K562 (cell line): ENCODE measurements at places on chromosomes 1 and 21. TPM values are rescaled to one million over a fixed set of nuclear protein-coding genes. Genes with fewer than 3 reads are reported as not detected.
A peak's percentile ranks its signal among the peaks of the same experiment; 100 is the strongest.

The CLEC20A gene
- total RNA-seq = not detected in 2 replicates

DNA sequence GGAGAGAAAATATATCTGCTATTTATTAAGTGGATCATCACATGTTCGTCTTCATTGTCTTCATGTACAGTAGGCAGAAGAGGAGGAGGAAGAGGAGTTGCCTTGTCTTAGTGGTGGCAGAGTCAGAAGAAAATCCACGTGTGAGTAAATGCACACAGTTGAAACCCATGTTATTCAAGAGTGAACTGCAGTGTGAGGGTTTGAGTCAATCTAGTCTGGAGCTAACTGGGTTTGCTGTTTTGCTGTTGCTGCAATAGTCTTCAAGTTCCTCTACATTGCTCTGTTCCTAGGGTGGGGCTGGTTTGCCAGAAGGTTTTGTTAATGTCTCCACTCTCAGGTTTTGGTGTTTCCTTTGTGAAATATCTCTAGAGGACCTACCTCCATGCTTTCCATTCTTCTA lies 3.1 kb upstream of the CD1A start:
- no peak overlapping the region for H3K4me3 ChIP-seq
- H3K4me1 ChIP-seq = no peaks in the 10 kb centered on the region
- DNase-seq = no peak
- no peak overlapping the region for H3K27ac ChIP-seq

GRCh38 chr21:42653231-42654061 lies at the start of gene PDE9A:
TSS of gene PDE9A (plus strand) at chr21:42653621. CDS start at chr21:42653815, 194 bp downstream.
- H3K27ac ChIP-seq = no peak within 1 kb of the TSS
- DNase-seq = peak; percentile 82
- H3K36me3 ChIP-seq = no peaks in the 10 kb centered on the region

DNA sequence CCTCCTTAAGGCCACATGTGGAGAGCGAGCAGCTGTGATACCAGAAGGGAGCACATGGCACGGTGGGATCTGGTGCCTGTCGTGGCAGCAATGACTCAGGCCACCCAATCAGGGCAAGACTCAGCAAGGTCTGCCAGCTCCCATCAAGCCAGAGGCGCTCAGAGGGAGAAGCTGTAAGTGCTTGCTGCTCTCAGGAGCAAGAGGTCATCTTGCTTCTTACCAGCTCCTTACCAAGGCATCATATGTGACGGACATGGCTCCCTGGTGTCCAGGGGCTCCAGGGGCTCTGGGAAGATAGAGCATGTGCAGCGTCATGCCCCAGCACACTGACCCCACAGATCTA lies 72.9 kb downstream of the ITPKB start:
- H3K36me3 ChIP-seq = no peaks in the 10 kb centered on the region
- peaks cover 77% of the 10 kb centered on the region for H3K27me3 ChIP-seq
- H3K4me1 ChIP-seq = no peaks in the 10 kb centered on the region; the same call in 1 of the 2 replicates
- H3K27ac ChIP-seq = no peak overlapping the region

- peak overlapping the region; percentile 81 for H3K27ac ChIP-seq
- peaks cover 36% of the 10 kb centered on the region for H3K4me1 ChIP-seq
- H3K4me3 ChIP-seq = no peak overlapping the region; the same call in 1 of the 2 replicates
- H3K36me3 ChIP-seq = peaks cover 17% of the 10 kb centered on the region
- H3K27me3 ChIP-seq = no peaks in the 10 kb centered on the region
- DNase-seq = peak; percentile 44
Observed at GRCh38 chr1:36149973-36150295, 648 bp upstream of the TRAPPC3 start.

- no peak overlapping the region for H3K4me3 ChIP-seq
- H3K36me3 ChIP-seq = no peaks in the 10 kb centered on the region
- H3K27ac ChIP-seq = no peak overlapping the region
- no peak for DNase-seq
- H3K27me3 ChIP-seq = peaks cover 2% of the 10 kb centered on the region; the same call in 2 of the 3 replicates
Observed at GRCh38 chr21:34302521-34302920, 61.3 kb upstream of the KCNE2 start.

DNA sequence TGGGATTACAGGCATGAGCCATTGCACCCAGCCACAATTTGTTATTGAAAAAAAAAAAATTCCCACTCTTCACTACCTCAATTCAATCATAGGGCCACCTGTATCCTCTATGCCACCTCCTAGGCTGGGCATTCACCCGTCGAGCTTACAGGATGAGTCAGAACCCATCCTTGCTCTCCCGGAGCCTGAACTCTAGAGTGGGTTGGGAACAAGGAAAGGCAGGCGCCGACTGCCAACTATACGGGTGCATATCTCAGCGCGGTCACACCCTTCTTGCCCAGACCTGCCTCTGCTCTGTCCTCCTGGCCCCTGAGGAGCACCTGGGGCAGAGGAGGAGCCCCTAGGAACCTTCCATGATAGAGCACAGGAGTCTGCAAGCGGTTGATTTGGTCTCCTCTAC lies 21.4 kb upstream of the LBR start:
- peaks cover 17% of the 10 kb centered on the region for H3K4me1 ChIP-seq
- no peak for DNase-seq
- no peak overlapping the region for H3K27ac ChIP-seq
- no peaks in the 10 kb centered on the region for H3K36me3 ChIP-seq

The ADIPOR1 gene
- total RNA-seq = 95.2 and 96.1 TPM in 2 replicates

- no peaks in the 10 kb centered on the region for H3K27me3 ChIP-seq
- no peaks in the 10 kb centered on the region for H3K36me3 ChIP-seq
- peak within 1 kb of the TSS; percentile 84 for H3K4me3 ChIP-seq
- peak within 1 kb of the TSS; percentile 82 for H3K27ac ChIP-seq
- DNase-seq = peak; percentile 74
Observed at GRCh38 chr1:215566556-215567490, at the start of gene KCTD3. TSS of gene KCTD3 (plus strand) at chr1:215567304. CDS start at chr1:215567686, 382 bp downstream.

DNA sequence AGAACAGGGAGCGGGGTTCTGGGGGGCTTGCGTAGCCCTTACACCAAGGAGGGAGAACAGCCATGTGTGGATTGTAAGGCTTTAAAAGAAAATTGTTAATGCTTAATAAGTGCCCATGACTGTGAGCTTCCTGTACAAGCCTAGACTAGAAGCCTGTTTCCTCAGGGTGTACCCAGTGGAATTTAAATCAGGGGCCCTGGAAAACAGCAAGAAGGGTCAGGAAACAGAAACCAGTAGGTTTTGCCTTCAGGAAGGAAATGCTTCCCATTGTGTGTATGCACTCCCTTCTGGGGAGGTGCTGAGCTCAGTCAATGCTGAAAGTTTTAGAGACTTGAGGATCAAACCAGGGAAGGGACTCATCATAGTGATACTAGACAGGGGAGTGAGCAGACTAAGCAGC lies 12.7 kb downstream of the UTP11 start:
- H3K27ac ChIP-seq = no peak overlapping the region
- H3K4me1 ChIP-seq = peaks cover 20% of the 10 kb centered on the region
- H3K4me3 ChIP-seq = no peak overlapping the region
- peaks cover 71% of the 10 kb centered on the region for H3K36me3 ChIP-seq

- H3K36me3 ChIP-seq = peaks cover 45% of the 10 kb centered on the region; the same call in 2 of the 3 replicates
Observed at GRCh38 chr1:32627596-32628162, 22.7 kb downstream of the ZBTB8OS start.
